NCI-H2029 treated with DMSO at 0.1 percent for 48 hours (cell line): ENCODE measurements at places on chromosomes 3 and 15.

DNA sequence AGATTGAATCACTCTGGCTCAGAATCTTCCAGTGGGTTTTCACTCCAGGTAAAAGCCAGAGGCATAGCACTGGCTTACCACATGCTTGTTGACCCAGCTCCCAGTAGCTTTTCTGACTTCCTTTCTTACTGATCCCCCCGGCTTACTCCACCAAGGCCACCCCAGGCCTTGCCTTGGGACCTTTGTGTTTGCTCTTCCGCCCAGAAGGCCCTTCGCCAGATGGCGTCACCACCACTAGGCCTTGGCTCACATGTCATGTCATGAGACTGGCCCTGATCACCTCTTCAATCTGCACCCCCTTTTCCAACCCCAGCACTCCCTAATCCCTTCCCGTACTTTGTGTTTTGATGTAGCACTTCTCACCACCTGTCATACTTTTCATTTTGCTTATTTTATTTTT is 98.5 kb upstream of the UMPS start:
- no peak for DNase-seq

GRCh38 chr3:190175490-190175889 is 54.8 kb upstream of the P3H2 start:
- no peak for DNase-seq

GRCh38 chr15:70102827-70103226 is 5.1 kb upstream of the TLE3 start:
- DNase-seq = no peak

DNA sequence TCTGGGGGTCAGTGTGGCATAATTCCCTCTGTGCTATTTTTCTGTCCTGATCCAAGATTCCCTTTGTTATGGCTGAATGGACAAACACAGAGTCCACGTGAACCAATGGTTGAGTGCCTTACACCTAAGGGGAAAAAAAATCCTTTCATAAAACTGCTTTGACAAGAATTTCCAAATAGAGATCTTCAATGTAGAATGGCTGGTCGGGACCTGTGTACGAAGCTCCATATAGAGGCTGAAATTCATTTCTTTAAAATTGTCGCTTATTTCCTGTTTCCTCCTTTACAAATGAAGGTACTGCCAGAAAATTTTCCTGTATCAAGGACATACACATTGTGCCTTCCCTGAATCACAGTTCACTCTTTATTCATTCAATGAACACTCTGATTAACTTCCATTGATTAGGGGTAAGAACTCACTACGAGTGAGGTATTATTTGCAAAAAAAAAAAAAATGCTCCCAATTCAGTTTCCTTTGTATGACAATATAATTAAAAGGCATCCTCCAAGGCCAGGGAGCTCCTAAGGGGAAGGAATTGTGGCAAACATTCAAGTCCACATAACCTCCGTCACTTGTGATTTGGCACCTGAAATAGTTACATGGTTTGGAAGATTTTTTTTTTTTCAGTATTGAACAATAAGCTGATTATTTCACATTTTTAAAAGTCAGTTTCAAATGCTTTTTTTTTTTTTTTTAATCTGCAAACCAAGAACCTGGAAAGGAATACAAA is 293.8 kb downstream of the MEX3B start:
- DNase-seq = no peak

- no peak for DNase-seq
Observed at GRCh38 chr15:75663931-75664421, 16.3 kb downstream of the SNX33 start.

GRCh38 chr15:36643551-36643950 is 64.1 kb downstream of the CDIN1 start:
- DNase-seq = no peak

GRCh38 chr15:93146196-93146595 is 57.2 kb upstream of the RGMA start:
- peak; percentile 3 for DNase-seq
